A549 treated with ZK216348 at 1 μM for 4 hours (cell line): ENCODE measurements at places on chromosomes 3 and 15. TPM values are rescaled to one million over a fixed set of nuclear protein-coding genes. Genes with fewer than 3 reads are reported as not detected.

XXYLT1 gene
- 9.7 to 13.5 TPM (median 13.2 TPM) in 5 replicates for total RNA-seq

GABPB1 gene
- total RNA-seq: 25.9 to 36.9 TPM (median 34.5 TPM) in 5 replicates

OR5K2 gene
- not detected in 5 replicates for total RNA-seq

ROPN1 gene
- total RNA-seq: not detected in 5 replicates

RAB5A gene
- total RNA-seq: 35.0 to 88.7 TPM (median 45.7 TPM) in 5 replicates

GABRA5 gene
- total RNA-seq: 84.5 to 124 TPM (median 113 TPM) in 5 replicates

IL17RC gene
- 15.2 to 24.5 TPM (median 18.9 TPM) in 5 replicates for total RNA-seq

STRA6 gene
- total RNA-seq: 39.9 to 95.5 TPM (median 71.4 TPM) in 5 replicates

NUDT16 gene
- 7.0 to 10.0 TPM (median 8.1 TPM) in 5 replicates for total RNA-seq

PLD1 gene
- total RNA-seq: 7.6 to 10.1 TPM (median 8.8 TPM) in 5 replicates

KNG1 gene
- total RNA-seq: 0.09 TPM in 1 of 5 replicates, not detected in the others

BNC1 gene
- 0.45 to 0.88 TPM (median 0.53 TPM) in 5 replicates for total RNA-seq

SLC35G2 gene
- 23.7 to 32.7 TPM (median 27.5 TPM) in 5 replicates for total RNA-seq

ZNF502 gene
- total RNA-seq: 1.6 to 2.5 TPM (median 2.1 TPM) in 5 replicates

FOXL2 gene
- 2.5 to 6.0 TPM (median 4.8 TPM) in 5 replicates for total RNA-seq

GPR171 gene
- total RNA-seq: not detected in 5 replicates

C15orf61 gene
- 2.2 to 5.2 TPM (median 3.8 TPM) in 5 replicates for total RNA-seq

ZNF662 gene
- total RNA-seq: not detected in 5 replicates

NDN gene
- 0.07 to 0.28 TPM (median 0.19 TPM) in 3 of 5 replicates, not detected in the others for total RNA-seq

SYNPR gene
- not detected in 5 replicates for total RNA-seq

RTP4 gene
- total RNA-seq: not detected in 5 replicates

TRH gene
- total RNA-seq: not detected in 5 replicates

DHFR2 gene
- 2.6 to 4.6 TPM (median 3.0 TPM) in 5 replicates for total RNA-seq

MAPKAPK3 gene
- total RNA-seq: 20.7 to 27.2 TPM (median 26.4 TPM) in 5 replicates

MYD88 gene
- total RNA-seq: 21.3 to 27.1 TPM (median 25.9 TPM) in 5 replicates

PAK2 gene
- 32.8 to 47.6 TPM (median 41.6 TPM) in 5 replicates for total RNA-seq

ACTL6A gene
- 49.2 to 85.0 TPM (median 55.8 TPM) in 5 replicates for total RNA-seq

KIF7 gene
- 3.1 to 5.6 TPM (median 4.8 TPM) in 5 replicates for total RNA-seq

THAP10 gene
- total RNA-seq: 3.2 to 7.1 TPM (median 5.8 TPM) in 5 replicates

NEK4 gene
- total RNA-seq: 11.5 to 14.3 TPM (median 12.9 TPM) in 5 replicates

LDHAL6B gene
- total RNA-seq: not detected in 5 replicates

HLTF gene
- total RNA-seq: 10.4 to 20.0 TPM (median 16.6 TPM) in 5 replicates

ISLR2 gene
- total RNA-seq: 0.07 to 0.26 TPM (median 0.21 TPM) in 5 replicates

STAC gene
- total RNA-seq: 2.3 to 3.0 TPM (median 2.7 TPM) in 5 replicates

WDR49 gene
- total RNA-seq: not detected in 5 replicates

DAZL gene
- total RNA-seq: not detected in 5 replicates

FES gene
- 0.64 to 1.1 TPM (median 0.79 TPM) in 5 replicates for total RNA-seq

GUCA1C gene
- not detected in 5 replicates for total RNA-seq

ADCY5 gene
- 0.23 to 0.45 TPM (median 0.32 TPM) in 5 replicates for total RNA-seq

MST1R gene
- total RNA-seq: 6.0 to 9.9 TPM (median 7.4 TPM) in 5 replicates

GNB5 gene
- 38.8 to 56.6 TPM (median 50.0 TPM) in 5 replicates for total RNA-seq

UROC1 gene
- not detected in 5 replicates for total RNA-seq

PIERCE2 gene
- 1.9 to 5.6 TPM (median 3.7 TPM) in 5 replicates for total RNA-seq

SEMA5B gene
- 0.06 to 0.41 TPM (median 0.19 TPM) in 5 replicates for total RNA-seq

GHRL gene
- not detected in 5 replicates for total RNA-seq

HTR3E gene
- not detected in 5 replicates for total RNA-seq

GTPBP8 gene
- total RNA-seq: 9.7 to 16.9 TPM (median 15.3 TPM) in 5 replicates

CLN6 gene
- total RNA-seq: 51.3 to 88.3 TPM (median 83.2 TPM) in 5 replicates

ECT2 gene
- total RNA-seq: 53.8 to 94.4 TPM (median 75.4 TPM) in 5 replicates

MCF2L2 gene
- 0.14 to 0.83 TPM (median 0.26 TPM) in 5 replicates for total RNA-seq

ATP10A gene
- total RNA-seq: 5.7 to 9.9 TPM (median 8.0 TPM) in 5 replicates

TMC3 gene
- total RNA-seq: not detected in 5 replicates

SENP8 gene
- total RNA-seq: 1.1 to 2.7 TPM (median 1.7 TPM) in 5 replicates

CCDC54 gene
- total RNA-seq: not detected in 5 replicates

STRIT1 gene
- not detected in 5 replicates for total RNA-seq
